CD4-positive, alpha-beta T cell treated with Interleukin-6 at 100 ng/mL for 8 hours (primary cell): ENCODE measurements at places on chromosomes 1 and 21.

DNA sequence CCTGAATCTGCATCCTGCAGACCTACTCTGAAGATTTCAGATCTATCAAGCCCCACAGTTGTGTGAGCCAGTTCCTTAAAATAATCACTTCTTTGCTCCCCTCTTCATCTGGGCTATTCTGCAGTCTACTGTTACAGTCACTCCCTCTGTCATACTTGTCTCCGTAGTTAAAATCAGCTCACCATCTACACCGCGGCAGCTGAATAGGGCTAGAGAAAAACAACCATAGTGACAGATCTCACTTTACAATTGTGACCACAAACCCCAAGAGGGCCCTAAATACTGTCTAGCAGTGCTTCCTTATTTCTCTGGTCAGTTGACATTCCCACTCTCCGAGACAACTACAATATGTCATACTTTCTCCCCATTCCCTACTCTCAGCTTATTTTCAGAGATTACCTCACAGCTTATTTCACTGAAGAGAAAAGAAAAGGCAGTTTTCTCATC, 12.9 kb downstream of the DESI2 start:
- DNase-seq, result no peak

- DNase-seq, result no peak
Observed at GRCh38 chr1:162982364-162982763, 86.8 kb upstream of the RGS4 start.

DNA sequence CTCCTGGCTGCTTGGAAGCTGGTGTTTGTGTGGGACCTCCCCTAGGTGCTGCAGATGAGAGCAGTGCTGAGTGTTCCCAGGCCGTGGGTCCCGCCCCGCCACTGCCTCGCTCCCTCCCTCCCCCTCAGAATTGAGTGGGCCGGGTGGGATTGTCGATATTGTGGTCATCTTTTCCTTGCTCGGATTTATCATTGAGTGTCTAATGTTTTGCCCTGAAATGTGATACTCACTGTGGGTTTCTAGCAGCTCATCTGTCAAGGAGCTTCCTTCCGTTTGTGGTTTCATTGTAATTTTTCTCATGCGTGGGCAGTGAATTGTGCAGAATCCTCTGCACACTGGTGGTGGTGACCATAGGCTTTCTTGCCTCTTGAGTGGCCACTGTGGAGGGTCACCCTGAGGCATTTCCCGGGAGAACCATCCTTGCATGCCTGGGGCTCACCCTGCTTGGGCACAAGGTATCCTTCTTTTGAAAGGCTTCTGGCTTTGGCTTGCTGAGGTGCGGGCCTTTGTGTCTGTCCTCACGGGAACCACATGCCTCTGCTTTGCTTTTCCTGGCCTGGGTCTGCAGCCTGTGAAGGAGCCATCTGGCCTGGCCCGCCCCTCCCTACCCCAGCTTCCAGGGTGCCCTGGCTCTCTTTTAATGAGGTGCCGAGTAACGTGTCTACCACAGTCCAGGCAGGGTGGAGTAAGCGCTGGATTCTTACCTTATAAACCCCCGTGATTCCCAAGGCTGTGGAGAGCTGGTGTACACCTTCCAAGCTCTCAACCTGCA, 25.6 kb downstream of the SLX9 start:
- DNase-seq, result peak; percentile 23

- DNase-seq, result peak; percentile 14
Observed at GRCh38 chr21:42524341-42525028, 10.8 kb downstream of the SLC37A1 start.

DNA sequence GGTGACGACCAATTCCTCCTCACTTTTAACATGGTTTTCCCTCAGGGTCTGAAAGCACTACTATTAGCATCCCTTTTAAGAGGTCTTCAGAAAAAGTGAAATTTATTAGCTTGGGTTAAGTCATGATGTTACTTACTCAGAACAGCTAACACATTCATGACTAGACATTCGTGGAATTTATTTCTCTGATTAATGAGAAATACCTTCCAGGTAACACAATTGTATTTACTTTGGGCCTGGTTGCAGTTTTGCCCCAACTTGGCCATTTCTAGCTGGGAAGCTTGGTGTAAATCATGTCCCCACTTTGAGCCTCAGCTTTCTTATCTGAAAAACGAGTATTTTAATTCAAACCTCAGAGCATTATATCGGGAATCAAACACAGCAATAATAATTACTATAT, 119.2 kb upstream of the SPATA6 start:
- DNase-seq, result no peak
